ENCODE measurements at places on chromosomes 5 and 9. TPM values are rescaled to one million over a fixed set of nuclear protein-coding genes. Genes with fewer than 3 reads are reported as not detected.

FOXE1 gene
- not detected for total RNA-seq

GRCh38 chr5:75202935-75203334 lies 33.7 kb downstream of the ANKRD31 start:
- DNase-seq = no peak

- DNase-seq = no peak
These were observed 115.7 kb downstream of the WNK2 start for GRCh38 chr9:93299418-93300174.

GRCh38 chr5:98360548-98360947 lies 412.9 kb upstream of the RGMB start:
- no peak for DNase-seq

GCNT4 gene
- 0.70 TPM for total RNA-seq

FUT7 gene
- 0.09 TPM for total RNA-seq

DNA sequence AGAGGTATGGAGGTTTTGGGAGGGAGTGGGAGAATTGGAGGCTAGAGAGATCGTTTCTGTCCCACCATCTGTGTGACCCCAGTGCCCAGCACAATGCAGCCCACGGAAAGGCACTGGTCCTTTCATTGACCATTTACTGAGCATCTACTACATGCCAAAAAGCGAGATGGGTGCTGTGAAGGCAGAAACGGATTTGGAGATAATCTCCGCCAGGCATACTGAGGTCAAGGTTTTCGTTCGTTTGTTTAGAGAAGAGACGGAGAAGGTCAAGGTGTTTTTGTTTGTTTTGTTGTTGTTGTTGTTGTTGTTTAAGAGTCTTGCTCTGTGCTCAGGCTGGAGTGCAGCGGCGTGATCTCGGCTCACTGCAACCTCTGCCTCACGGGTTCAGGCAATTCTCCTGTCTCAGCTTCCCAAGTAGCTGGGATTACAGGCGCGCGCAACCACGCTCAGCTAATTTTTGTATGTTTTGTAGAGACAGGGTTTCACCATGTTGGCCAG lies 593 bp upstream of the ZBTB43 start:
- DNase-seq = no peak
